ENCODE measurements at places on chromosomes 3 and 15. TPM values are rescaled to one million over a fixed set of nuclear protein-coding genes. Genes with fewer than 3 reads are reported as not detected.

DNA sequence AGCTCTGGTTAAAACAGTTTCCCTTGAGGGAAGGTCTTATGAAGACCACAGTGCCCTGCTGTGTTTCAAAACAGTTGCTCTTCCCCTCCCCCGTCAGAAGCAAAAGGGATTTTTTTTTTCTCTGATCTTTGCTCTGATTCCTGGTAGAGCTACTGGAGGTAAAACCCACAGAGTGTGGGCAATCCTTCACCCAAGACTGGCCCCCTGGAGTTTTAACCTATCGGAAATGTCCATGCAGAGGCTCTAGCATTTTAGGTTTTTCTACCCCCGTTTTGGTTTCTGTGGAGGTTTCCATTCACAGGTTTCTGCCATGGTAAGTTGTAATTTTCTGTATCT, 27.7 kb downstream of the GRM2 start:
- H3K27me3 ChIP-seq, result no peaks in the 10 kb centered on the region
- no peaks in the 10 kb centered on the region for H3K36me3 ChIP-seq
- H3K4me1 ChIP-seq, result no peaks in the 10 kb centered on the region
- no peak overlapping the region for H3K4me3 ChIP-seq
- DNase-seq, result no peak

GRCh38 chr3:13484851-13485590, 4.9 kb downstream of the HDAC11 start:
- DNase-seq, result peak; percentile 34
- H3K27me3 ChIP-seq, result no peaks in the 10 kb centered on the region
- no peaks in the 10 kb centered on the region for H3K36me3 ChIP-seq
- no peak overlapping the region for H3K4me3 ChIP-seq
- H3K4me1 ChIP-seq, result no peaks in the 10 kb centered on the region

DNA sequence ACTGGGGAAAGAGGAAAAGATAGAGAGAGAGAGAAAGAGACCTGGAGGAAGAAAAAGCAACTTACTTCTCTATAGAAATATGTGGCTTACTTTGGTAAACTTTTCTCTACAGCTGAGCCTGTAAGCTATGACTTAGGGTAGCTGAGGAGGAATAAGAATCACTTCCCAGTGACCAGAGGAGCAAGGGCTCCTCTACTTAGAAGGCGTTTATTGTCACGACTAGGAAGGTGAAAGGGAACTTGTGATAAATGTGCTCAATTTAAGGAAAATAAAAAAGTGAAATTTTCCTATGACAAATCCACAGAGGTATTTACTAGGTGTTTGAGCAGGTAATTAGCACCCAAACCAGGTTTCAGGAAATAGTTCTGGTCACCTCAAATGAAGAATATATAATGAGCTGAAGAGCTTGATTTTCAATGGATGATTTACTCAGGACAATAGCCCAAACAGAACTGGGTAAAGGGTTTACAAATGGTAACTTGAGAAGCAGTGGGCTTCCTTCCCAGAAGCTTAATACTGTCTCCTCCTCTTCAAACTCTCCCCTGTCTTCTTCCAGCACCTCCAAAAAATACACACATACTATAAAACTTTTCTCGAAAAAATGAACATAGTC, 46.1 kb downstream of the SOX2 start:
- H3K4me3 ChIP-seq, result no peak overlapping the region
- H3K27ac ChIP-seq, result no peak overlapping the region
- H3K4me1 ChIP-seq, result no peaks in the 10 kb centered on the region
- DNase-seq, result no peak
- no peaks in the 10 kb centered on the region for H3K27me3 ChIP-seq

CHRNA7 gene
- 0.26 TPM for total RNA-seq

TPRA1 gene
- 35.4 TPM for total RNA-seq

CEP19 gene
- total RNA-seq, result 4.4 TPM

- no peaks in the 10 kb centered on the region for H3K27me3 ChIP-seq
- H3K27ac ChIP-seq, result no peak overlapping the region
- peaks cover 2% of the 10 kb centered on the region for H3K36me3 ChIP-seq
Measured at GRCh38 chr15:68655686-68656437, 77.1 kb downstream of the CORO2B start.

All from fibroblast of lung (primary cell).